Epithelial cell of prostate (primary cell): ENCODE measurements at places on chromosomes 1 and 21.

GRCh38 chr1:215878128-215878527 lies 311.0 kb downstream of the KCTD3 start:
- no peak for DNase-seq

DNA sequence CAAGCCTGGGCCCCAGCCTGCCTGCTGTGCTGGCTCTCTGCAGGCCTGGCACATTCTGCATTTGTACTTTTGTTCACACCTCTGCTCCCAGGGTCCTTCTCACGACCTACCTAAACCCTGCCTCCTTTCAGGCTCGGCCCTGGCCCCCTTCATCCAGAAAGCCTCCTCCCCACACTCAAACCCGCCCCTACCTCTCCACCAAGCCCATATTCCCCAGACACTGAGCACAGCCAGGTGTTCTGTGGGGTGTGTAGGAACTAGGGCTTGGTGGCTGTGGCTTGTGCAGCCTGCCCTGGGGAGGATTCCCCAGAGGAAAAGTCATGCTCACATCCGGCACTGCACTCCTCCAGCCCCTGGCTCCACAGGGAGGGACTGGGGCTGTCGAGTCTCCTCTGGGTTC lies 8.2 kb upstream of the MIXL1 start:
- DNase-seq = no peak

- DNase-seq = no peak
These were observed 353.3 kb downstream of the PBX1 start for GRCh38 chr1:164912290-164912689.

DNA sequence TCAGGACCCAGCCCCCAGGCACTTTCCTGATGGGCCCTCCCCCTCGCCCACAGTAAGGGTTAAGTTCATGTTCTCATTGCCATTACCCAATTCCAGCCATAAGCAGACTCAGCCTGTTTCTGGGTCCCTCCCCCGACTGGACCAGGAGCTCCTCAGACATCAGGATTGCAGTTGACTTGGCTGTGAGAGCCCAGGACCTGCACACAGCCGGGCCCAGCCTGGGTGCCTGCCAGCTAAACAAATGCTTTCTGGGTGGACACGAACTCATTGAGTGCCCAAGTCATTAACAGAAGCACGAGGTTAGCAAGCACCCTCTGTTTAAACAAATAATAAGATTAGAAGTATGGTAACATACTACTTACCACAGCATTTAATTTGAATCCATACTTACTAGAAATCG lies 147.9 kb upstream of the POU3F1 start:
- no peak for DNase-seq

DNA sequence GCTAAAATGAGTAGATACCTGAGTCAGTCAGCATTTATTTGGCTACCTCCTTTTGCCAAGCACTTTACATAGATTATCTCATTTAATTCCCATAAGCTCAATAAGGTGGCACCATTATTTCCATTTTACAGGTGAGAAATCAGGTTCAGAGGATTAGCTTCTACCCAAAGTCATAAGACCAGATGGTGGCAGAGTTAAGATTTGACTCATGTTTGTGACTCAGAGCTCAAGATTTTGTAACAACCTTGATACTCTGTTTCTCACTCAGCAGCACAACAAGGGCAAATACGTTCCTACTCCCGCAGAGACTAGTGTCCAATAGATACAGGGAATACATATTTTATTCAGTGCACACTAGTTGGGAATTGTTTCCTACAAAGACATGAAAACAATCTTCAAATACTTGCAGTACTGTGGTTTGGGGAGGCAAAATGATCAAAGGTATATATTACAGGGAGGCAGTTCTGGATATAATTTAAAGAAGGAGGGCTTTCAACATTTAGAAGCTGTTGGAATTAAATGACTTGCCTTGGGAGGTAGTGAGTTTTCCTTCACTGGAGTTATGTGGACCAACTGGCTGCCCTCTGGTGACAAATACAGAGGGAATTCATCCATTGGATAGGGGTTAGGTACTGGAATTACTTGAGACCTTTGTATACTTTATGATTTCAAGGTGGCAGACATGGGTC lies 3.6 kb downstream of the LEPR start:
- peak; percentile 80 for DNase-seq

GRCh38 chr1:29179641-29180184 lies 2.0 kb downstream of the SRSF4 start:
- DNase-seq = no peak

DNA sequence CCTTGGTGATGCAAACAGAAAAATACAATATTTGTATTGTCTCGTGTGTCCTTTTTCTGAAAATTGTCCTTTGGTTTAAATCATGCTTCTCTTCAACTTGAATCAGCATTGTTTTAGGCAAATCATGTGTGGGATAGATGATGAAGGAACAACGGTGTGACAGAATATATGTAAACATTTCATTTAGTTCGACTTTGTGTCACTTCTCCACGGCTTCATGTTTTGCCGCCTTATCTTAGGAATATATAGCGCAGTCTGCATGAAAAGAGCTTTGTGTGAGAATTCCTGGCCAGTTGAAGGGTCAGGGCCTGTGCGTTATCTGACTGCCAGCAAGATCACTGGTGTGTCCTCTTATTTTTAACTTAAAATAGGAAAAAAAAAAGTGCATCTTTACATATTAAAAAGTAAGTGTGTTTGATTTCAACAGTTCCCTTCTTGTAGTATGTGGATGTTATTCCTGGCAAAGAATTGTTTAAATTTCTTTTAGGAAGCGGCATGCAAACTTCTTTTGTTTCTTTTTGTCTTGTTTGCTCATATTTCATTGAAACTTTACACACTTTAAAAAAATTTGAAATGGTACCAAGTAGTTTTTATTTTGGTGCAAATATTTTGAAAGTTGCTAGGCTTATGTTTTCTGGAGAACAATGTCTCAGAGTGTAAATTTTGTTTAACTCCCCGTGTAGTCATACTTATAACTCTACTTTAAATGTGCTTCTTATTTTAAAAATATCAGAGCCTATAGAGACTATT lies 465.2 kb downstream of the USP25 start:
- DNase-seq = no peak

DNA sequence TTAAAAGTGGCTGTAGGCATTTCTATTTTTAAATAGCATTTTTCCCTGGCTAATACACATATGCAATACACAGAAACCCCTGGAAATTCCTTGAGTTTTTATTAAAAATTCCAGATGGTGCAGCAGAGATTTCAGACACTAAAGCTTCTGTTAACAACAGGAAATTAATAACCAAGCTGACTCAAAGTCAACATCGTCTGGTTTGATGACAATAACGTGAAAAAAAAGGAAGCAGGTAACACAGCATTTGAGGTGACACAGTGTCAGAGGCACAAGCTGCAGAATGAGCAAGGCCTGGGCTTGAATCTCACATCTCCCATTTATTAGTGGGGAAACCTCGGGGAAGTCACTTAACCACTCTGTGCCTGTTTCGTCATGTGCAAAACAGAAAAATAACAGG lies 64.6 kb upstream of the GJB5 start:
- DNase-seq = peak; percentile 26

DNA sequence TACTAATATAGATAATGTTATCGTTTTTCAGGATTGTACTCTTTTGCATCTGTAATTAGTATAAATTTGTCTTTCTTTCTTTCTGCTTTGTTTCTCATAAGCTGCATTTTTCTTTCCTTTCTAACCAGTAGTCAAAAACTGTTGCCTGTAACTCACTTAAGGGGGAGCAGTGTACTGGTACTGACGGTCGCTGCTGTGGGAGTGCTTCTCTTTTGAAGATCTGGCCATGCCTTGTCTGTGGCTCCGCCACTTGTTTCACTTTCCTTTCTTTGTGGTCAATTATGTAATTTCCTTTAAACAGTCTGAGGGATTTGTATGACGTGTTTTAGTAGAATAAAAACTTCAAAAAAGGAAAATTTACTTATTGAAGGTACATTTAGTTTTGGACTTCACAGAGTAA lies 37.0 kb downstream of the MIA3 start:
- DNase-seq = no peak

GRCh38 chr21:37845535-37845934 lies 70.7 kb downstream of the KCNJ6 start:
- no peak for DNase-seq
